H4 (cell line): ENCODE measurements at places on chromosomes 7 and 10.

GRCh38 chr10:104642658-104643302, 1.7 kb downstream of the SORCS3 start:
- no peak for DNase-seq

GRCh38 chr10:50882540-50882983, 2.9 kb downstream of the A1CF start:
- no peak for DNase-seq

GRCh38 chr7:41428381-41428780, 274.5 kb downstream of the INHBA start:
- no peak for DNase-seq

- no peak for DNase-seq
Observed at GRCh38 chr10:49379596-49380410, 16.1 kb downstream of the DRGX start.

DNA sequence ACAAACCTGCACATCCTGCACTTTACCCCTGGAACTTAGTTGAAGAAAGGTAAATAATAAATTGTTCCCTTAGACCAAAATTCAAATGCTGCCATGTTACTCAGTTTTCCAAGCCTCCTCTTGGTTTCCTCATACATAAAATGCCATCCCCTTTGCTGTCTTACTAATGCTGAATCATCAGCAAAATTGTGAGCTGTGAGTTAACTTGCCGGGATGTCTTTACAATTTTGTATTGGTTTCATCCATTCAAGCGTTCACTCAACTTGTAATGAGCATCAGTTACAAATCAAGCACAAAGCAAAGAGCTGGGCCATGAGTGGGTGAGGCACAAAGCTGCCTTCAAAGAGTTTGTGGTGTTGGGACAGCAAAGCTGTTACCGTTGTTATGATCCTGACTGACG, 395.8 kb upstream of the ZMIZ1 start:
- no peak for DNase-seq

DNA sequence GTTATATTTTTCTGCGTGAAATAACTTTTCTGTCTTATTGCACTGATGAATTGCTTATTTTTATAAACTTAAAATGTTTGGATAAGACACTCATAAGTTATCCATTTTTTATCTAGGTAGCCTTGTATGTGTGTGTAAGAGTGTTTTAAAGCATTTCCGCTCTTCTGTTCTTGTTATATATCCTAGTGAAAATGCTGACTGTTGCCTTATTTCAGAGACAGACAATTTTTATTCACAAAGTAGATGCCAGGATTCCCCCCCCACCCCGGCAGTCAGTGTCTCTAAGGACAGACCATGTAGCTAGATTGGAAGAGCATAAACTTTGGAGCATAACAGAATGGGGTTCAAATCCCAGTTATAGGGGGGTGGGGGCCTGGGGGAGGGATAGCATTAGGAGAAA, 1.6 kb downstream of the SMC3 start:
- no peak for DNase-seq

GRCh38 chr10:10313149-10313835, 704.4 kb upstream of the CELF2 start:
- peak; percentile 64 for DNase-seq
